Activated T-cell treated with anti-CD3 and anti-CD28 coated beads for 48 hours (primary cell): ENCODE measurements at places on chromosomes 11 and 22.

DNA sequence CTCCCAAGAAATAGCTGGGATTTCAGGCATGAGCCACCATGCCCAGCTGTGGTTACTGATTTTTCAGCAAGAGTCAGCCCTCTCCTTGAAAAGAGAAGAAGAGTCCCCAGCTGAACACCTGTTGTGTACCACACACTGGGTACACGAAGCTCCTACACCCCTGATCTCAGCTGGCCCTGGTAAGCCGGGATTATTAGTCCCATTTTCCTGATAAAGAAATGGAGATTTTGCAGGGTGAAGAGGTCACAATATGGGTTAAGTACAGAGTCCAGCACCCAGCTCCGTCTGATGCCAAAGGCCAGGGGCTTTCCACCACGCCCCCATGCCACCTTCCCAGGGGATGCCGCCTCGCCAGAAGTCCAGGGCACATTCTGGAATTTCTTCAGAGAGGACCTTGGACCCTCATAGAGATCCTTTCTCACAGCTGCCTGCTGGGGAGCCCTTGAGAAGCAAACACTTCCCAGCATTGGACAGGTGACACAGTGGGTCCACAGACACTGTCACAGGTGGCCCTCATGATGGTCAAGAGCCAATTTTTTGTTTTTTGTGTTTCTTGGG lies 19.8 kb upstream of the HMOX1 start:
- no peak for DNase-seq

DNA sequence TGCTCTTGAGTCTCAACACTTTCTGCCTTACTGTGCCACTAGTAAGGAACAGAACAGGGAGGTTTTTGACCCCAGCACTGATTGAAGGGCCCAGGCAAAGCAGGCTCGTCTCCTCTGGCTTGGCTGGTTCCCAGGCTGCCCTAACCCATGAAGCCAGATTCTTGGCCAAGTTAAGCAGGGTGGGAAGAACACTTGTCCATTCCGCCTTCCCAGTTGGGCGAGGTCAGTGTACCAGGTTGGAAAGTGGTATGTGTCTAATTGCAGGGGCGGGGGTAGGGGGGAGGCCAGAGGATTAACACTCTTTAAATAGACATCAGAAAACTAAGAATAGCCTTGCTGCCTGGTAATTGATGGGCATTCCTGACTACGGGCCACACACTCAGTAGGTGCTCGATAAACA lies 14.4 kb downstream of the TIMP3 start:
- no peak for DNase-seq

- no peak for DNase-seq
Observed at GRCh38 chr11:107140983-107141382, 122.7 kb upstream of the GUCY1A2 start.

GRCh38 chr11:36492724-36493304 lies 17.3 kb downstream of the TRAF6 start:
- no peak for DNase-seq

GRCh38 chr22:40529821-40530220 lies 106.7 kb downstream of the MRTFA start:
- no peak for DNase-seq

DNA sequence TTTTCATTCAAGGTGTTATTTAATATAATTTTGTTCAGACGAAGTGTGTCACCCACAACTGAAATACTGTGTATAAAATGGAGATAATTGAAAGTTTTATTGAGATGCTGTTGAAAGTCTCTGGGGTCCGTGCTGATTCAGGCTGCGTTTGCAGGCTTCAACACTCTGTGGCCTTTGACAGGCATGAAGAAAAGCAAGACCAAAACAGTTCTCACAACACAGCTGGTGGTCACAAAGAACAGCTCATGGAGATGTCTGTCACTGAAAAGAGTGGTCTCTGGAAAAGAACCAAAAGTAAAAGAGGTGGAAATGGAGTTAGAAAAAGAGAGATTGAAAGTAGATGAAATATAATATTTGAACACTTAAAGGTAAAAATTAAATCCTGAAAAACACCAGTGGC lies 9.8 kb upstream of the MPPED2 start:
- DNase-seq: no peak

GRCh38 chr11:126518071-126518971 lies 162.8 kb downstream of the ST3GAL4 start:
- DNase-seq: no peak

GRCh38 chr11:114959953-114960505 lies 281.7 kb downstream of the NXPE2 start:
- DNase-seq: no peak

- DNase-seq: no peak
Observed at GRCh38 chr11:61384271-61385242, 7.8 kb upstream of the TMEM216 start.

DNA sequence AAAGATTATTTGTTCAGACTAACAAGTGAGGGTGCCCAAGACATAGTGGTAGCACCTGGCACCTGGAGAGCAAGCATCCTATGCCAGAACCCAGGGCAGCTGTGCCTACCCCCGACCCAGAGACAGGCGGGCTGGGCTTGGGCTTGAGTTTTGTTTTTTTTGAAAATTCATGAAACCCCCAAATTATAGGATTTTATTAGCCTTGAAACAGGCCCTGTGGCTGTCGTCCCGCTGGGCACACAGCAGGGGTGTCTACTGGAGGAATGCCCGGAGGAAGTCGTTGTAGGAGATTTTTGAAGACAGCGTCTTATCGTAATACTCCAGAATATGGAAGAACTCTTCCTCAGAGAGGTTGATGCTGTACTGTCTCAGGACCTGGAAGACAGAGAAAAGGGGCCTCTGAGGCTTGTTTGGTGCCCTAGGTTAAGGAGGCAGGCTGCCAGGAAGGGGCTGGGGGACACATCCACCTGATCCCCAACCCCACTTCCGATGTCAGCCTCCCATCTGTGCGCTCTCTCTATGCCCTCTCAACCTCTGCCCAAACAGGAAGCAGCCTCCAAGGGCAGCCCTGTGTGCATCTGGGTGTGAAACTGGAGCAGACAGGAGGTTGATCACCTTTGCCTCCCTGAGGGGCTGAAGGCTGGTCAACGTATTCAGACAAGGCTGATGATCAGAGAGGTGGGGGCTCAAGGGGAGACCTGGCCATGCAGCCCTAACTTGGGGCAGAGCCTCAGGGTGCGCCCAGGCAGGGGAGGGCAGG lies 117.0 kb downstream of the MPPED1 start:
- no peak for DNase-seq

- DNase-seq: no peak
Observed at GRCh38 chr22:27883656-27884350, 35.3 kb downstream of the PITPNB start.

DNA sequence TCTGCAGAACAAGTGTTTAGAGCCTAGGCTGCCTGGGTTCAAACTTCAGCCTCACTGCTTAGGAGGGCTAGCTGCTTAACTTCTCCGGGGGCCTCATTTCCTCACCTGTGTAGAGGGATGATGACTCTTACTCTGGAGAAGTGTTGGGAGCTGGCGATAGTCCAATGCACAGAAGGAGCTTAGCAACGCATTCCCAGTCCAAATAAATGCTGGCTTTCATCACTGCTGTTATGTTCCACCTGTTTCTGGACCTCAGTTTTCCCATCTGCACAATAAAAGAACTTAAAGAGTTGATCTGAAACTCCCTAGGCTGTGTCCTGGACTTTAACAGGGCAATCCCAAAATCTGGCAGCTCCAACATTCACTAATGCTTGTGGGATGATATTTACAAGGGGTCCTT lies 337.8 kb downstream of the MIAT start:
- no peak for DNase-seq

DNA sequence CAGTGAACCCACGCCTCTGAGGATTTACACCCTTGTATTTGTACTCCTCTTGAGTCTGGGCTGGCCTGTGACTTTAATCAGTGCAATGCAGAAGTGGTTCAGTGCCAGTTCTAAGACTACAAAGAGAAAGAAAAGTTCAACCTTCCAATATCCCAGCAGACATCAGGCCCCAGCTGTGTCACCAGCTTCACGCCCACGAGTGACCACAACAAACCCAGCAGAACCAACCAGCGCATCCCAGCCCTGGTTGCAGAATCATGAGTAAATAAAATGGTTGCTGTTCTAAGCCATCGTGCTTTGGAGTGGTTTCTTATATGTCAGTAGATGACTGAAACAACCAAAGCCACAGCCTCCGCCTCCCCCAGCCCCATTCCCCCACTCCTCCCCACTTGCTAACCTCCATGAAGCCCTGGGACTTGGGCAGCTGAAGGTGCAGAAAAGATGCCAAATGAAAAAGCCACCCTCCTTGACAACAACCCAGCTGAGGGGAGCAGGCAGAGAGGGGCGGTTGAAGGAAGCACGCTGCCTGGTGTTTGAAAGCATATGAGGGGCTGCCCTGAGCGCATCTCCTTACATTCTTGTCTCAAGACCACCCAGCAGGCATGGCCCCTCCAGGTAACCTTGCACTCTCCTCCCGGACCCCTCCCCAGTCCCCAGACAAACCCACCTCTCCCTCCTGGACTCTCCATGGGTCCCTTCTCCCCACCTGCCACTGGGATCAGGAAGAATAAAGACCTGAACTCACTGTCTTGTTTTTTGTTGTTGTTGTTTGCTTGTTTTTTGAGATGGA lies 20.9 kb downstream of the TSKU start:
- DNase-seq: peak; percentile 71

GRCh38 chr11:63762654-63763495 lies 5.7 kb downstream of the ZFTA start:
- DNase-seq: no peak

- DNase-seq: no peak
Observed at GRCh38 chr11:36165621-36166397, 123.4 kb downstream of the COMMD9 start.

DNA sequence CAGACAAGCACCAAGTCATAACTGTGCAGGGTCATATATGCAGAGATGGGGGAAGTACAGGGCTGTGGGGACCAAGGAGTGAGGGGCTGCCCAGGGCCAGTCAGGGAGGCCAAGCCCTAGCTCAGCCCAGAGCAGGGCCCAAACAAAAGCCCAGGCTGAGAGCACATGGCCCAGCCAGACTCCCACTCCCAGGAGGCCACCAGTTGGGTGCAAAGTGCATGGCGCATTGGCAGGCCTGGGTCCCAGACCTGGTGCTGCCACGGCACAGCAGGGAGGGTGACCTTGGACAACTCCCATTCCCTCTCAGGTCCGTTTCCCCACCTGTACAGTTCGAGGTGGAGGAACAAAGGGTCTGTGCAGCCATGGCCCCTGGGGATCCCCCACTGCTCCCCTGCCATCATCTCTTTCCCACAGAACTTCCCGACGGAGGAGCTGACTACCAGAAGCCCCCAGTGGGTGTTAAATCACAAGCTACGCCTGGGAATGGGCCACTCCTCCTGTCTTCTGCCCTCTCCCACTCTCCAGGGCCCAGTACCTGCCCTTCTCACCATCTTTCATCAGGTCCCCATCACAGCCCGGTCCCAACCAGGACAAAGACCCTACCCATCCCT lies 608 bp downstream of the NIPSNAP1 start:
- DNase-seq: no peak

DNA sequence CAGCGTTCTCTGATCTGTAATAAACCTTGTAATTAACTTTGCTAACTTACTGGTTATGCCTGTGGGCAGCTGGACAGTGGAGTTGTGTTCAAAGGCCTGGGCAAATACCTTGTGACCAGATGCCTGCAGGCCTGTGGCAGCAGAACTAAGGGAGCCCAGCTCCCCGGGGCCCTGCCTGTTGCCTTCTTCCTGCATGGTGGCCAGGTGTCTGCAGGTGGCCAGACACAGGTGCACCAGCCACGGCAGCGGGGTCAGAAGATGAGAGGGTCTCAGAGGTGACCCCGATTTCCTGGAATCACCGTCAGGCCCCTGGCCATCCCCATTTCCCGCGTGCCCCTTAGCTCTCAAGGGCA lies 127.2 kb downstream of the OSBP2 start:
- no peak for DNase-seq

GRCh38 chr11:45560155-45560912 lies 105.1 kb downstream of the CHST1 start:
- DNase-seq: no peak

DNA sequence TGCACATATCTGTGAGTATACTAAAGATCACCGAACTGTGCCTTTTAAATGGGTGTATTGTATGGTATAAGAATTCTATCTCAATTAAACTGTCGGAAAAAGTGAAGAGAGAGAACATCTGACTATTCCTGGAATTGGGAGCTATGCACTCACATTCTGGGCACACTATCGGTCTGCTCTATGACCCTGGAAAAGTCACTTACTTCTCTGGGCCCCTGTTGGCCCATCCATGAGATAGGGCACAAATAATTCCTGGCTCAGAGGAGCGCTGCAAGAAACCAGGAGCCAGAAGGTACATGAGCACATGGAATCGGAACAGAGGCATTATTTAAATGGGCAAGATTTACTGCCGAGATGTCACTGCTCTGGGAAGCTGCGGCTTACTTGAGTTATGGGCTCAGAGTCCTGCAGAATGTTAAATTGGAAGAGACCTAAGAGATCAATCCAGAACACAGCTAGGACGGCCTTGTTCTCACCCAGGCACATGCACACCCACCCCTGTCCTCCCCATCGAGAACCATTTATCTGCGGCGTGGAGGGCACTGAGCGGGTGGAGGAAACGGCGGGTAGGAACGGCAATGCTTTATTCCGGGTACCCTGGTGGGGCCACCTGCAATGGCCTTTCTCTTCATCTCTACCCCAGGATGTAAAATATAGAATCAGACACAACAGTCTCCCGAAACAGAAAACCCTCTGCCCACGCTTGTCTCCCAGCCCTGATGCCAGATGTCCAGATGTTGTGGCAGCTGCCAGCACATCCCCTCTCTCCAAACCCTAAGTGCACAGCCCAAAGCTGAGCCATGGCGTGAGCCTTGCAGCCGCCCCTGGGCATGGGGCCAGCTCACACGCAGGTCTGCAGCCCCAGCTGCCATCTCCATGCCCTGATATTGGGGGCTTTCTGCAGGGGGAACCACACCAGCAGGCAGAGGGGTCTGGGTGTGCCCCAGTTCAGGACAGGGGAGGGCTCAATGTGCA lies 142.4 kb downstream of the DSCAML1 start:
- DNase-seq: no peak

DNA sequence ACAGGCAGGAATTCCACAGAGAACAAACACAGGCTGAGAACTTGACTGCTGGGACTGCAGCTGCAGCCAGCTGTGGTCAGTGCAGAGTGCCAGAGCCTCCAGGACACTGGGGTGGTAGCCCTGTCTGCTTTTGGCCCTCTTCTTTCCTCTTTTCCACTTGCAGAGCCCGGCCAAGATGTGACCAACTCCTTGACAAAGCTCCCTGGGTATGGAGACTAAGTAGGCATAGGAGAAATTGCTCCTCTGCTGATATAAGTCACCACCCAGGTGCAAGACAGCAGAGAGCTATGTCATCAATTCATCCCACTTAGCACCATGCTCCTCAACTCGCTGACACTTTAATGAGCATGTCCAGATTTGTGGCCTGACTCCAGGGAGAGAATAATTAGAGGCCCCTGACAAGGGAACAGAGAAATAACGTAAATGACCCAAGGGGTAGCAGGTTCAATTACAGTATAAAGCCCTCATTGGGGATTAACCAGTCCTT lies 369.4 kb upstream of the B3GAT1 start:
- no peak for DNase-seq
